Bronchial epithelial cell (primary cell): ENCODE measurements at places on chromosomes 2 and 18.

DNA sequence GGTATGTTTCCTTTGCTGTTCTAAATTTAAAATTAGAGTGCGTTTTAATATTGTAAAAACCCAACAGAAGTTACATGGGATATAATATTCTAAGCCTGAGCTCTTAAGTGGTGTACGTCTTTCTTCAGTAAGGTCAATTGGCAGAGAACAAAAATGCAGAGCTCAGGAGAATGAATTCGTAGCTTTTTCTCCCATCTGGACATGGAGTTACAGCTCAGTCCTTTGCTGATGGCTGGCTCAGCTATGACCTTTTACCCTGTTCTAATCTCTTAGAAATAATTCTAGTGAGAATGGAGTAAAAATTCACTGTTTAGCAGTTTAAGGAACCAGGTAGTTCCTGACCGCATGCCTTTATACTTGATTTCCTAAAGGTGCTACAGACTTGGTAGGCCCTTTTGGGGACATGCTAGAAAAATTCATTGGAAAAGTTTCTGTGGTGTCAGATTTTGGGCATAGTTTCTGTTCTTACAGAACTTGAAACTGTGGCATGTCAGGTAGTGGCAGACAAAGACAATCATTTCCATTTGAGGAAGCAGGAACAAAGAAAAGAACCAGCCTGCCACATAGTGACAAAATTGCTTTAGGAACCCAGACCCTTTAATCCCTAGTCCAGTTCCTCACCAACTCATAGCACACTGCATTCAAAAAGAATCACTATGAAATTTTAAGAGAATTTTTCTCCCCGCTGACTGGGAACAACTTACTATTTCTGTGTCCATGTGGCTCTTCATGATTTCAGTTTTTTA, 566.8 kb upstream of the ZNF804A start:
- no peak for DNase-seq

DNA sequence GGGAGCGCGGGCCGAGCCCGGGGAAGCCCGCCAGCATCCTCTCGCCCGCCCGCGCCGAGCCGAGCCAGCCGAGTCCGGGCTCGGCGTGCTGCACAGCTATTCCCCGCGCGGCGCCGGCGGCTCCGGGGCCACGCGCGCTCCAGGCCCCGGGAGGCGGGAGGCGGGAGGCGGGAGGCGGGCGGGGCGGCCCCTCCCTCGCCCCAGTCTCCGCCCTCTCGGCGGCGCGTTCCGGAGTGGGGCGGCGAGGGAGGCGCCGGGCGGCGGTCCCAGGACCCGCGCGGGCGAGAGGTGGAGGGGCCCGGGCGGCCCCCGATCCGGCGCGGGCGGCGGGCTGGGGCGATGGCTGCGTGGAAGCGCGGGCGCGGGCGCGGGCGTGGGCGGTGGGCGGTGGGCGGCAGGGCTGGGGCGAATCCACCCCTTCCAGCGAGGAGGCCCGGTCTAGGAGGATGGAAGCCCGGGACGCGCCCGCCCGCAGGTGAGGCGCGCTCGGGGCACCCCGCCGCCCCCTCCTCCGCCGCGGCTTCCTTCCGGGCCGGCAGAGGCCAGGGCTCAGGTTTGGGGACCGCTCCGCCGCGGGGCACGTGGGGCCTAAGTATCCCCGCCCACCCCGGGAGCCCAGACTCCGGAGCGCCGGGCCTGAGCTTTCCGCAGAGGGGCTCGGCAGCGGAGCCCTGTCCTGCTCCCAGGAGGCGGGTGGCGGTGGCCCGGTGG, at the start of gene ADCY3:
Gene ADCY3, minus strand, starts transcription at position 140 of the 711 bp plus-strand sequence. CDS start 1,250 bp downstream, outside the sequence.
- no peak for DNase-seq

DNA sequence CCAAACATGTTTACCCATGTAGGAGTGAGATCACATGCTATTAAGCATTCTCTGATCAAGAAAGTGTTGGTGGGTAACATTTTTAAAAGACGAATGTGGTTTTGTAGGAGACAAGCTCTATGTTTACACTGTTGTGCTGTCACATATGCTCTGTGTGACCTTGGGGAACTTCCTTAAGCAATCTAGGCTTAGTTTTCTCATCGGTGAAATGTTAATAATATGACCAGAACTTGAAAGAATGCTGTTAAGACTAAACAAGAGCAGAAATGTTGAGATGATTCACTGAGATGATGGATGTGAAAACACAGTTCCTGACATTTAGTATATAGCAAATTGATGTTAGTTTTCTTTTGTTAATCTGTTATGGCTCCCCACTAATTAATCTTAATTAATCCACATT, 860.9 kb upstream of the CNTNAP5 start:
- DNase-seq = no peak

GRCh38 chr2:173079973-173080860, 4.6 kb downstream of the MAP3K20 start:
- DNase-seq = peak; percentile 91

- DNase-seq = no peak
Observed at GRCh38 chr18:76483780-76484179, 11.3 kb downstream of the ZNF516 start.

- no peak for DNase-seq
Observed at GRCh38 chr2:183505911-183506310, 381.7 kb downstream of the NUP35 start.

DNA sequence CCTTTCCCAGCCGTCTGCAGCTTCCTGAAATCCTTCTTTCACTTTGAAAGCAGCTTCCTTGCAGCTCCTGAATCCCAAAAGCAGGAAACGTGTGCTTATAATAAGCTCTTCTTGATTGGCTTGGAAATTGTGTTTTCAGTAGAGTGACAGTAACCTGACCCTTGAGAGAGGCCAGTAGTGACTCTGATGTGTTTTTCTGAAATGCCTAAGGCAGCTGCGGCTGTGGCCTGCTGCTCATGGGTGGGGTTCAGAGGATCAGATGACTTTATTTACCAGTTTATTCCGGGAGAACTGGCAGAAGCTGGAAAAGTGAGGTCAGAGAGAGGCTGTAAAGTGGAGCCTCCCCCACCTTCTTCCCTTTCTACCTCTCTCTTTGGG, 31.9 kb upstream of the RPIA start:
- peak; percentile 74 for DNase-seq

DNA sequence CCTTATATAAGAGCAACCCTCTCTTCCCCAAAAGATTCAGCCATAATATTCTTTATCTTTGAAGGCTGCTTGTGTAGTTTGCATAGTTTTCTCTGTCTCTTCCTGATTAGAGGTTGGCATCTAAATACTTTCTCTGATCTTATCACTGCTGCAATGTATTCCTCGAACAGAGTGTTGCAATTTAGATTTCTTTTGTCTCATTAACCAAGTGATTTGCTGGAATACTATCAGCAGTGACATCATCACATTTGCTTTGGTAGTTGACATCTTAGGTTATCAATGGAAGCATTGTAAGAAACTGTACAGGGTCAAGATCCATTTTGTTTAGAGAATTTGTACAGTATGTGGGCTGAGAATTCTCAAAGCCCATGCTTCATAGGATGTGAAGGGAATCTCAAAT, 72.0 kb upstream of the NEUROD1 start:
- no peak for DNase-seq

DNA sequence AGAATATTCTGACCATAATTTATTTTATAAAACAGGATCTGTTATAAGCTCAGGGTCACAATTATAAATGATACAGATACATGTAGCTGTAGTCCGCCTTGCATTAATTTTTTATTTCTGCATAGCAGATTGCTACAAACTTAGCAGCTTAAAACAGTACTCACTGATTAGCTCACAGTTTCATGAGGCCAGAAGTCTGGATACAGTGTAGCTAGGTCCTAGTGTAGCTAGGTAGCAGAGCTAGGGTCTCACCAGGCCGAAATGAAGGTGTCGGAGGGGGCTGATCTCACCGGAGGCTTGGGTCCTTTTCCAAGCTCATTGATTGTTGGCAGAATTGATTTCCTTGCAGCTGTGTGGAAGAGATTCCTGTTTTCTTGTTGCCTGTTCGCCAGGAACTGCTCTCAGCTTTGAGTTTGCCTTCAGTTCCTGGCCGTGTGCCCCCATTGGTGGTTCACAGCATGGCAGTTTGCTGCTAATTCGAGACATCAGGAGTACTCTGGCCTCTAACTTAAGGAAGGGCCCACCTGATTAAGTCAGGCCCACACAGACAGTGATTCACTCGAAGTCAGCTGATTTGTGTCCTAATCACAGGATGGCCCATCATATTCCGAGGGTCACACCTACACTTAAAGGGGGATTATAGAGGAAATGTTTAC, 18.4 kb downstream of the NAPG start:
- no peak for DNase-seq

- peak; percentile 60 for DNase-seq
Observed at GRCh38 chr2:73111073-73112025, 1.4 kb downstream of the RAB11FIP5 start.

- no peak for DNase-seq
Observed at GRCh38 chr18:9426753-9427152, 48.6 kb upstream of the RALBP1 start.

DNA sequence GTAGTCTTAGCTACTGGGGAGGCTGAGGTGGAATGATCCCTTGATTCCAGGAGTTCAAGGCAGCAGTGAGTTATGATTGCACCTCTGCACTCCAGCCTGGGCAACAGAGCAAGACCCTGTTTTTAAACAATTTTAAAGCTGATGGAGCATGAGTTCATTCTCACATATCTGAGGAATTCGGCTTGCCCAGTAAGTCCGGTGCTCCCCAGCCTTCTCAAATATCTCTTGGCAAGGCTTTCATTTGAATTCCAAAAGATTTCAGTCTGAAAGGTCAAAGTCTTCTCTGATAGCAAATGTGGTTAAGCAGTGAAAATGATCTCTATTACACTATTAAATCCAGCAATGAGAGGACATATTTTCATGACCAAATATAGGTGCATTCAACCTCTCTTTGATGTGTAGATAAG, 27.9 kb downstream of the PIEZO2 start:
- DNase-seq = no peak

GRCh38 chr18:6249788-6250187, 164.9 kb downstream of the L3MBTL4 start:
- DNase-seq = no peak

- DNase-seq = no peak
Observed at GRCh38 chr18:31776093-31776492, 15.4 kb upstream of the SLC25A52 start.

GRCh38 chr2:149783284-149783683, 195.7 kb upstream of the MMADHC start:
- DNase-seq = no peak

DNA sequence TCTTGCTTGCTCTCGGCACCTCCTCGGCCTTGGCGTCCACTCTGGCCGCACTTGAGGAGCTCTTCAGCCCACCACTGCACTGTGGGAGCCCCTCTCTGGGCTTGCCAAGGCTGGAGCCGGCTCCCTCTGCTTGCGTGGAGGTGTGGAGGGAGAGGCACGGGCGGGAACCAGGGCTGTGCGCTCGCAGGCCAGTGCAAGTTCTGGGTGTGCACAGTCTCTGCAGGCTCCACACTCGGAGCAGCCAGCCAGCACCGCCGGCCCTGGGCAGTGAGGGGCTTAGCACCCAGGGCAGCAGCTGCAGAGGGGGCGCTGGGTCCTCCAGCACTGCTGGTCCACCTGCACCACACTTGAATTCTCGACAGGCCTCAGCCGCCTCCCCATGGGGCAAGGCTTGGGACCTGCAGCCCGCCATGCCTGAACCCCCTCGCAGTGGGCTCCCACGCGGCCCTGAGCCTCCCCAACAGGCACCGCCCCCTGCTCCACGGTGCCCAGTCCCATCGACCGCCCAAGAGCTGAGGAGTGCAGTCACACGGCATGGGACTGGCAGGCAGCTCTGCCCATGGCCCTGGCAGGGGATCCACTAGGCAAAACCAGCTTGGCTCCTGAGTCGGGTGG, 411.2 kb upstream of the CHAC2 start:
- DNase-seq = no peak

- no peak for DNase-seq
Observed at GRCh38 chr2:10006236-10007161, 36.9 kb upstream of the KLF11 start.
